H9 (cell line): ENCODE measurements at places on chromosomes 6 and 20. TPM values are rescaled to one million over a fixed set of nuclear protein-coding genes. Genes with fewer than 3 reads are reported as not detected.

DNA sequence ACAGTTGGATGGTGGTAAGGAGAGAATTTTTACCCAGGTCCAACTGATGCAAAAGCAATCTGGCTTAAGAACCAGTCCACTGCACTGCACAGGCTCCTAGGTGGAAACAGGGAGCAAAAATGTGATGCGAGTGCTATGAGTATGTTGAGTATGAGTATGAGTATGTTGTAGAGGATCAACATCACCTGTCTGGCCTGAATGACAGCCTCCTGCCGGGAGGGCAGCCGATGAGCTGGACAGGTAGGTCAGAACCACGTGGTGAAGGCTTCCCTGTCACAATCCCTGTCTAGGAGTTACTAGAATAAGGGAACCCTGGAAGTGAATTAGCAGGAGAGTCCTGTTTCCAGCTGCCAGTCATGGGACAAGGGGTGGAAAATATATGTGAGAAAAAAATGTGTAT lies 44.3 kb upstream of the SNX9 start:
- DNase-seq = no peak

DNA sequence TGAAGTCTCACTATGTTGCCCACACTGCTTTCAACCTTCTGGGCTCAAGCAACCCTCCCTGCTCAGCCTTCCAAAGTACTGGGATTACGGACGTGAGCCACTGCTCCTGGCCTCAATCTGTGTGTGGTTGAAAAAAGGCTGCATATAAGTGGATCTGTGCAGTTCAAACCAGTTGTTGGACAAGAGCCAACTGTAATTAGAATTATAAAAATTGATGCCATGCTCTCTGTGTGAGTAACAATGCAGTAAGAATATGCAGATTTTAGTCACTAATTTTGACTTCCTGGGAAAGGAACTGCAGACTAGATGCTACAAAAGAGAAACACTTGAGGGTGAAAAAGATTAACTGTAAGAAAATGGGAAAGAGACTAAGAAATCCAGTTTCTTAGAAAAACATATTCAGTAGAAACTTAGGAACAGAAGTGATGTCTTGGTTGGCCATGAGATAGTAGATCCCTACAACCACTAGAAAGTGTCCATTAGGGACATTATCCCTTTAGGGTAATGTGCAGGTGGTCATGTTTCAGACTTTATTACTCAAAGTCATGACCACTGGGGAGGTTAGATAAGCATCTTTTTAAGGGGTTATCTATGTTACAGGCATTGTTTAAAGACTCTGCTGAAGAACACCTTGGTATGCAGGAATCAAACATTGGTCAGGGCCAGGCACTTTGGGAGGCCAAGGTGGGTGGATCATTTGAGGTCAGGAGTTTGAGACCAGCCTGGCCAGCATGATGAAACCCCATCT lies 26.3 kb downstream of the ITCH start:
- no peak for DNase-seq

- DNase-seq = no peak
Observed at GRCh38 chr6:26520237-26520849, 17.8 kb upstream of the HMGN4 start.

- no peak for DNase-seq
Observed at GRCh38 chr6:154715446-154715845, 17.8 kb upstream of the SCAF8 start.

- peak; percentile 27 for DNase-seq
Observed at GRCh38 chr20:21519136-21519584, 5.3 kb upstream of the NKX2-2 start.

GRCh38 chr6:113843500-113844073 lies 13.6 kb upstream of the MARCKS start:
- no peak for DNase-seq

GRCh38 chr20:32113591-32114260 lies 4.2 kb downstream of the TM9SF4 start:
- no peak for DNase-seq

- no peak for DNase-seq
Observed at GRCh38 chr20:56323206-56323605, 35.6 kb upstream of the FAM210B start.

DNA sequence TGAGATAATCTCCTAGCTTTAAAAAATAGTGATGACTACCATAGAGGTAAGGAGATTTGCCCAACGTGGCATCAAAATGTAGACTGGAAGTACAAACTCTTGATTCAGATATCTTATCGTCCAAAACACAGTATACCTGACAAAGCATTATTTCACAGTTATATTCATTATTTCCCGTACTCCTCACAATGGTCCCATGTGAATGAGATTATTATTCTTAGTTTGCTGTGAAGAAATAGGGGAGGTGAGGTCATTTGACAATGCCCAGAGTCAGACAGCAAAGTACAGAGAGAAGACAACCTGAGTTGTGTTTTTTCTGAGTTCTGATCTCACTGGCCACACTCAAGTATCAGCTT lies 1.2 kb upstream of the TFB1M start:
- DNase-seq = no peak

DNA sequence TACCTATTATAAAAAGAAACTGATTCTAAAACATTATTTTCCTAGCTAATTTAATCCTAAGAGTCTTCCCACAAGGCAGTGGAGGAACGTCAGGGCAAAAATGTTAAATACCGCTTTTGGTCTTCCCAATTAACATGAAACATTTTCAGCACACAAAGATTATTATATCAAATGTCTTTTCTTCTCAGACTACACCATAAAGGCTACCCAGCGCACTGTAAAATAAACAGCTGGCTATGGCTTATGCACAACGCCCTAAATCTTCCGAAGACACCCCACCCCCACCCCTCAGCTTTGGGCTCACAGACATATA lies 1.0 kb downstream of the NUDT3 start:
- no peak for DNase-seq

- no peak for DNase-seq
Observed at GRCh38 chr6:89927791-89928550, 33.7 kb downstream of the GJA10 start.

GRCh38 chr20:23407781-23408464 lies 13.4 kb downstream of the NAPB start:
- DNase-seq = no peak

DNA sequence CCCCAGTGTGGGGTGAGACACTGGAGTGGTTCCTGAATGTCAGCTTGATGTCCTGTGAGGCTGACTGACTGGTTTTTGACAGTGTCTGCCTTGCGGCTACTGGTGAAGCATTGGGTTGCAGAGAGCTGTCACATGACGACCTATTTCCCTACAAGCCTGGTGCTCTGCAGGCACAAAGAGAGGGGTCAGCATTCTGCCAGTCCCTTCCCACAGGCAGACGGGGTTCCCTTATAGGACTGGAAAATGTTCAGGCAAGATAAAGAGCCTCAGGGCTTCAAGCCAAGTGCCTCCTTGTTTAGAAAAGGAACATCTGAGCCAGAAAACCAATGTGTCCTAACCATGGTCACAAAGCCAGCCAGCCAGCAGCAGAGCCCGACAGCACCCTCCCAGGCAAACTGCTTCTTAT lies 11.0 kb downstream of the LY86 start:
- DNase-seq = no peak

DNA sequence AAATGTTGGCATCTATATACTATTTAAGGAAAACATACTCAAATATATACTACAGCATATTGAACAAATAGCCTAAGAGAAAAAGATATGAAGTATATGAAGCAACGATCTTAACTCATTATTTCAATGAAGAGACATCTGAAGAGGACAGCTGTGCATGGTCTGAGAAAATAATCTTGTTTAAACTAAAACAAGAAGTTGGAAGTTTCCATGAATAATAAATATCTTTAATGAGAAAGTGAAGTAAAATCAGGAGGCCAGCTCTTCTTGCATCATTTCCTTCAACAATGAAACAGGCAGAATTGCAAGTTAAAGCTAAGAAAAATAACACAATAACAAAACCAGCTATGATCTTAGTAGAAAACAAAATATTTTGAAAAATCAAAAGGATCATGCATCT lies 1265.4 kb upstream of the MAP3K7 start:
- no peak for DNase-seq

NKAPL gene
- 0.13 TPM in 1 of 2 replicates, not detected in the other for total RNA-seq

CYP21A2 gene
- not detected in 2 replicates for total RNA-seq

TSBP1 gene
- not detected in 2 replicates for total RNA-seq

MUC21 gene
- not detected in 2 replicates for total RNA-seq

TFAP2B gene
- total RNA-seq = not detected in 2 replicates

CFAP206 gene
- not detected in 2 replicates for total RNA-seq

PHACTR1 gene
- total RNA-seq = 13.6 and 15.9 TPM in 2 replicates

CASP8AP2 gene
- 32.6 and 33.6 TPM in 2 replicates for total RNA-seq
